Pancreas (tissue), 10 donors: ENCODE measurements at places on chromosomes 7 and 10. TPM values are rescaled to one million over a fixed set of nuclear protein-coding genes. Genes with fewer than 3 reads are reported as not detected.

SOSTDC1 gene
- total RNA-seq, result not detected

TMEM26 gene
- 0.04 TPM for total RNA-seq

TRPV5 gene
- total RNA-seq, result not detected

COBL gene
- 15.0 TPM for total RNA-seq

BMPER gene
- 0.52 TPM for total RNA-seq

ACTR3C gene
- 12.3 TPM for total RNA-seq

GPR37 gene
- total RNA-seq, result 1.4 TPM

FAM25A gene
- total RNA-seq, result not detected

LOXL4 gene
- 12.5 TPM for total RNA-seq

ZNF316 gene
- total RNA-seq, result 21.6 TPM

FAM237B gene
- total RNA-seq, result not detected

GPR141 gene
- 1.1 TPM for total RNA-seq

THAP5 gene
- 9.1 TPM for total RNA-seq

UCN3 gene
- total RNA-seq, result 0.69 TPM

TMEM176B gene
- 34.3 TPM for total RNA-seq

FAM241B gene
- 2.7 TPM for total RNA-seq

ASAH2 gene
- 0.61 TPM for total RNA-seq

MYO3A gene
- 1.8 TPM for total RNA-seq

SYT15B gene
- 10.3 TPM for total RNA-seq

CNTNAP2 gene
- total RNA-seq, result 0.78 TPM

CCNY gene
- total RNA-seq, result 34.5 TPM

ARHGEF5 gene
- 16.2 TPM for total RNA-seq

HEPACAM2 gene
- total RNA-seq, result 0.65 TPM

CYP2C8 gene
- 2.6 TPM for total RNA-seq

PON3 gene
- 2.7 TPM for total RNA-seq

VGF gene
- total RNA-seq, result 38.0 TPM

RAPGEF5 gene
- total RNA-seq, result 34.1 TPM

GRM3 gene
- total RNA-seq, result not detected

FBXL13 gene
- 1.4 TPM for total RNA-seq

MOGAT3 gene
- not detected for total RNA-seq

ADAM8 gene
- 4.1 TPM for total RNA-seq

SPDYE9 gene
- total RNA-seq, result not detected

NME8 gene
- not detected for total RNA-seq

FGF8 gene
- not detected for total RNA-seq

MARVELD1 gene
- total RNA-seq, result 4.6 TPM

MCMBP gene
- 22.8 TPM for total RNA-seq

TUBAL3 gene
- total RNA-seq, result 0.09 TPM

KCNIP2 gene
- total RNA-seq, result 0.73 TPM

PDE1C gene
- total RNA-seq, result 1.3 TPM

CACNB2 gene
- total RNA-seq, result 9.6 TPM

C10orf71 gene
- 0.25 TPM for total RNA-seq

ADIRF gene
- total RNA-seq, result 11.1 TPM

ENTPD1 gene
- 1.4 TPM for total RNA-seq

PAPOLB gene
- total RNA-seq, result not detected

VWC2 gene
- total RNA-seq, result under 0.01 TPM

GPR85 gene
- total RNA-seq, result 0.23 TPM

AVPI1 gene
- 6.1 TPM for total RNA-seq

IRF5 gene
- total RNA-seq, result 3.2 TPM

CLEC2L gene
- not detected for total RNA-seq

PTPRN2 gene
- 35.5 TPM for total RNA-seq

SFR1 gene
- total RNA-seq, result 2.6 TPM

CD36 gene
- total RNA-seq, result 18.5 TPM

INSIG1 gene
- total RNA-seq, result 48.3 TPM
